Left colon (tissue), 2 donors: ENCODE measurements at places on chromosomes 4 and X. TPM values are rescaled to one million over a fixed set of nuclear protein-coding genes. Genes with fewer than 3 reads are reported as not detected.

The TRIM60 gene
- not detected for total RNA-seq

The SSX4B gene
- total RNA-seq = not detected

The RAB39B gene
- 0.09 TPM for total RNA-seq

The CXCL1 gene
- 4.3 TPM for total RNA-seq

The FOXP3 gene
- total RNA-seq = 0.14 TPM

The C4orf50 gene
- not detected for total RNA-seq

The NDST3 gene
- total RNA-seq = 0.25 TPM

The SSX7 gene
- not detected for total RNA-seq
